ENCODE measurements at places on chromosomes 16 and 17. TPM values are rescaled to one million over a fixed set of nuclear protein-coding genes. Genes with fewer than 3 reads are reported as not detected.

CX3CL1 gene
- 2.3 TPM for total RNA-seq

ZNF750 gene
- total RNA-seq, result not detected

GRCh38 chr17:63365366-63366240 is 80.5 kb downstream of the CYB561 start:
- DNase-seq, result no peak

SYT17 gene
- not detected for total RNA-seq

ZNF594 gene
- 10.4 TPM for total RNA-seq

CA5A gene
- not detected for total RNA-seq

DNA sequence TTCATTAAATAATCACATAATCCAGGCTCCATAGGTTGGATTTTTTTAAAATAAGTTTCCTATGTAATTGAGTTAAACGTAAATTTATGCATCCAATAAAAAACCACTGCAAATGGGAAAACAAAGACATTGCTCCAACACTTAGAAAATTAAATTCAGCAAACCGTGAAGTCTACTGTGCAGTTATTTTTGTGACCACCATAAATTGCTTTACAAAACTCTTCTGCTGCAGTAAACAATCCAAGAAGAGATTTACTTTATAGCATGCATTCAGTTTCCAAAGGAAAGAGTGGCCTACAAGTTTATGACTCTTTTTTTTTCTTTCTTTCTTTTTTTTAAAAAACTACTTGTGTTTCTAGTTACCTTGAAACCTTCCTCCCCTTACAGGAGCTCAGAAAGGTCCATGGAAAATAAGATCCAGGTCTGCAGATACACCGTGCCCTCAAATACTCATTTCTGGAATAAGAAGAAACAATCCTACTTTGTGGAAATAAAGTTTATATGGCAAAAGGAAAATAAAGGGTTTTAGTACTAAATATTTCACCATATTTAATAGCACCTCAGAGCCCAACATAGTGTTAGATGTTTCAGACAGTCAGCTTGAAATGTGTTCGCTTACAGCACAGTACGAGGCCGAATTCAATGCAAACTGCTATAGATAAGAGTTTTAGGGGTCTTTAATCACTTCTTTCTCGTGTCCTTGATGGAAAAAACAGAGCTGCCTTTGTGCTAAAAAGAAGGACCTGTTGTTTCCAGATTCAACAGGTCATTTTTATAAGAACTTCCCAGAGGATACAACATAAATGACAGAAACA is 3.2 kb downstream of the HS3ST3A1 start:
- no peak for DNase-seq

DNA sequence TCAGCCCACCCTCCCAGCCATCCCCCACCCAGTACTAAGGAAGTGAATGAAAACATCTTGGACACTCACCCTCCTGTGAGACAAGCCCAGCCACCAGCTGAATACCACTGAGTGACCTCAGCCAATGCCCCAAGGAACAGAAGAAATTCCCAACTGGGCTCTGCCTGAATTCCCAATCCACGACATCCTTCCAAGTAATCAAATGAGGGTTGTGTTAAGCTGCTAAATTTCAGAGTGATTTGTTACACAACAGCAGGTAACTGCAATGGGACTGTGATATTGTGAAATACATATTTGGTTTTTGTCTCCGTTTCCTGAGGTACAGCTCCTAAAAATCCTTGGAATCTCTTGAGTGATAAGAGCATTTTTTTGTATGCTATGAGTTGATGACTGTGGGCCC is 578.7 kb upstream of the CDH11 start:
- DNase-seq, result no peak

BCAR1 gene
- 138 TPM for total RNA-seq

DNA sequence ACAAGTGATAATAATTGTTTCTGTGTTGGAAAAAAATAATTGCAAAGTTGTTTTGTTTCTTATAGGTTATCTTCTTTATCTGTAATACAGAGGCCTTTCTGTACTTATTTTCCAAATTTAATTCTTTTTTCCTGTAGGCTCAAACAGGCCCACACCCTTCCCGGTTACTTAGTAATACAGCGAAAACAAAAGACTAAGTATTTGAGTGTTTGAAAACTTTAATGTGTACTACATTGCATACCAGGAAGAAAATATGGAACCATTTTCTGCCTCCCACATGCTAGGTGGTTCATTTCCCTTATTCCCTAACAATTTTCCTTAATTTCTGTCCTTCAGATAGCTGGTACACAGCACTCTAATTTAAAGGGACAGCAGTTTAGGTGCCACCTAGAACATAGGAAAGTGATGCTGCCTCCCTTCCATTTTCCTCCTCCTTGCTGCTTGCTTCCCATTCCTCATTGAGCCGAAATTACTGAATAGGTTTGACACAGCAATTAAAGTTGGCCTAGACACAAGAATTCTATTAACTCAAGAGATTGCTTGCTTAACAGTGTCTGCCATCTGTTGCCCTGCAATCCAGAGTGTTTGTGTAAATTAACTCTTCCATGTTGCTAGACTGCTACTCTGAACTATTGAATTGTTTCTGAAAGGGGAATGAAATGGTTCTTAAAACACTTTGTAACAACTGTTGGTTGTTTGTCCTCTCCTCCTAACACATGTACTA is 24.2 kb downstream of the CYB5B start:
- no peak for DNase-seq

GRCh38 chr16:54628796-54629625 is 301.7 kb upstream of the IRX5 start:
- DNase-seq, result no peak

DNA sequence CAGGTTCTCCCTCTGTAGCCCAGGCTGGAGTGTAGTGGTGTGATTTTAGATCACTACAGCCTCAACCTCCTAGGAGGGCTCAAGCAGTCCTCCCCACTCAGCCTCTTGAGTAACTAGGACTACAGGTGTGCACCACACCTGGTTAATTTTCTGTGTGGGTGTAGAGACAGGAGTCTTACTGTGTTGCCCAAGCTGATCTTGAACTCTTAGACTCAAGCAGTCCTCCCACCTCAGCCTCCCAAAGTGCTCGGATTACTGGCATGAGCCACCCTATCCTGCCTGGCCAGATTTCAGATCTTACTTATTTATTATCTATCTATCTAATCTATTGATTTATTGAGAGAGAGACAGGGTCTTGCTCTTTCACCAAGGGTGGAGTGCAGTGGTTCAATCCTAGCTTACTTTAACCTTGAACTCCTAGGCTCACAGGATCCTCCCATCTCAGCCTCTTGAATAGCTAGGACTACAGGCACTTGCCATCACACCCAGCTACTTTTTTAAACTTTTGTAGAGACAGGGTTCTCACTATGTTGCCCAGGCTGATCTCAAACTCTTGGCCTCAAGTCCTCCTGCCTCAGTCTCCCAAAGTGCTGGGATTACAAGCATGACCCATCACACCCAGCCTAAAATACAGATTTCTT is 61.8 kb downstream of the TUBD1 start:
- DNase-seq, result no peak

GRCh38 chr16:27980919-27981700 is 82.4 kb downstream of the GSG1L start:
- DNase-seq, result no peak

IFT20 gene
- total RNA-seq, result 55.3 TPM

DNA sequence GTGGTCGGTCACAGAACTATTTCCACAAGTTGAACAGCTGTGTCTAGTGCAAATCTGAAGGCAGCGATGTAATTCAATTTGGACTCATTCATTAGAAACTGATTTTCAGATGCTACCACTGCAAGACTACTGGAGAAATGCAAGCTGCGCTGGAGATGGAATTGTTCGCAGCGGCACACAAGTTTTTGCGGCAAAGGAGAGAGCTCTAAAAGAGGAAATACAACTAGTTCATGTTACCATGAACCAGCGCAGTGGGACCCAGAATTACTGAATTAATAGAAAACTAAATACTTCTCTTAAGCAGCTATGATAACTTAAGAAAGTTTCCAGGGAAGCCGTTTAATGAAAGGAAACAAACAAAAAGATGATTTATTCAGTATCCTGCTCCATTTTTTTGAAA is 1.9 kb downstream of the CREBBP start:
- DNase-seq, result no peak

DNA sequence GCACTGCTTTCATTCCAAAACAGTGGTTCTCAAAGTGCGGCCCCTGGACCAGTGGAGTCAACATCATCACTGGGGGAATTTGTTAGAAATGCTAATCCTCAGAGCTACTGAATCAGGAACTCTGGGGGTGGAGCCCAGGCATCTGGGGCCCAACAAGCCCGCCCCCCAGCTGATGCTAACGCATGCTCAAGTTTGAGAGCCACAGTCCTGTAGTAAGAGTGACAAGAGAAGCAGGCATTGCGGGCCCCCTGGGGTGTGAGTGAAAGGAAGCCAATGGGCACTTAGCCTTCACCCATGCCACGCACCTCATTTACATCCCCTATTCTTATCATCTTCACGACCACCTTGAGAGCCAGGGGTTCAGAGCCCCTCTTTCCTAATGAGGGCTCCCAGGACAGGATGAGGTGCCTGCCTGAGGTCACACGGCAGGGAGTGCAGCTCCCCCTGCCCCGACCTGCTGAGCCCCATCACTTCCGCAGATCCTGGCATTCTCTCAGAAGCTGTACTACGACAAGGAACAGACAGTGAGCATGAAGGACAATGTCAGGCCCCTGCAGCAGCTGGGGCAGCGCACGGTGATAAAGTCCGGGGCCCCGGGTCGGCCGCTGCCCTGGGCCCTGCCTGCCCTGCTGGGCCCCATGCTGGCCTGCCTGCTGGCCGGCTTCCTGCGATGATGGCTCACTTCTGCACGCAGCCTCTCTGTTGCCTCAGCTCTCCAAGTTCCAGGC is 9.1 kb downstream of the CA4 start:
- DNase-seq, result no peak

TPPP3 gene
- total RNA-seq, result 1.4 TPM

DNA sequence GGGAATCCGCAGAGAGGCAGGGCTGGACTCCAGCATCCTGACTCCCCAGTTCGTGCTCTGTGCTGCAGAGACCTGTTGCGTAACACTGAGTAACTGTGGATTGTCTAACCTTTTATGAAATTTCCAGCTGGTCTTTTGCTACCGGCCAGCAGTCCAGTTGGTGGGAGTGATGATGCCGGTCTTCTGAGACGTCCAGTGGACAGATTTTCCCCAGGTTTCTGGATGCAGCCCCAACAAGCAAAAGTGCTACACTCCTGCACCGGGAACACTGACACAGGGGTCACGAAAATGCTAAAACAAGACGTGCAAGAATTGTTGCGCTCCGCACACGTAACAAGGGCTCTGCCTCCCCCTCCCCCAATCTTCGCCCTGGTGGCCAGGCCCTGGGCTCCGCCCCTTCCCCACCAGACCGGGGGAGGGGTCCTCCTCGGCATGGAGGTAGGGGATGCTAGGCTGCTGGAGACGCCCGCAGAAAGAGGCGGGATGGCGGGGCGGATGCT is 701 bp upstream of the MRC2 start:
- DNase-seq, result no peak

DNA sequence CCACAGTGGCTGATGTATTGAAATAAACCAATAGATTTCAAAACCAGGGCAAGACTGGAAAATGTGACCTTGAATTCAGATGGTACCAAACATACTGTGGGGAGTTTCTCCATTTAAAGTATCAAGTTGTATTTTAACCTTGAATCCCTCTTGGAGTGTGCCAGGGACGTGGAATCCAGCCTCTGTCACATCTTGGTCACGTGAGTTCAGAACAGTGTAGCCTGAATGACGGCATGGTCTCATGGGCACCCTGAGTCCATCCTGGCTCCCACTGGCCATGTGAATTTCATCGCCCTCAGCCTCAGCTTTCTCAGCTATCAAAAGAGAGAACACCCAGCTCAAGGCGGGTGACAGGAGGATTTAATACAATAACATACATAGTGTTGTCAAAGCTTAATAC is 6.8 kb downstream of the ZNF771 start:
- DNase-seq, result no peak

NLRC3 gene
- not detected for total RNA-seq

SKAP1 gene
- not detected for total RNA-seq
